Cortex of kidney (tissue), 1 donor: ENCODE measurements at places on chromosomes 3 and 15.

DNA sequence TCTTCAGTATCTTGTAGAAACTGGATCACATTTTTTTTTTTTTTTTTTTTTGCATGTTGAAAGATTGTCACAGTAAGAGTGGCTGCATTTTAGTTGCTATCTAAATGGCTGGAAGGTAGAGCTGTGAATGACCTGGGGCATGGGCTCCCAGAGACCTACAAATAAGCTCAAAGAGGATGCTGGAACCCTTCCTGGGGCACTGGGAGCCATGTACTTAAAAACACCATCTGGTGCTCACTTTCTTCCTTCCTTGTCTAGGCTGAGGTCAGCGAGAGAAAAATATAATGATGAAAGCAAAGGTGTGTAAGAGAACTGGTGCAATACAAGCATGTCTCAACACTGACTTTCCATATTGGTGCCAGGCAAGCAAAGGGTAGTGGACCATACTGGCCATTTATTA lies 323.9 kb downstream of the SV2B start:
- no peak for DNase-seq

GRCh38 chr15:63075984-63076713 lies 33.6 kb downstream of the TPM1 start:
- DNase-seq, result no peak

DNA sequence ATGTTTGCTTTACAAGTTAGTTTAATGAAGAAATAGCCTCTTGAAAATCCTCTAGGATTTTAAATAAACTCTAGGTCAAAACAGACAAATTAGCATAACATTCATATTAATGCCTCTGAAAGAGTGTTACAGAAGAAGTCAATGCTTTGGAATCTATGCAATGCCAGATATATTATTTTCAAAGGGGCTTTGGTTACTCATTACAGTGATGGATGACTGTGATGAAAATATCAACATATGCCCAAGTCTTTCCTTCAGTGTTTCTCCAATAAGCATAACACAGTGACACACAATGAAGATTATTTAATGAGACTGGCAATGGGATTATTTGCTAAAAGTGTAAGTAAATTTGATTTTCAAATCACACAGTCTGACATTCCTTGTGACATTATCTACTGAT lies 1247.2 kb downstream of the ROBO2 start:
- no peak for DNase-seq

DNA sequence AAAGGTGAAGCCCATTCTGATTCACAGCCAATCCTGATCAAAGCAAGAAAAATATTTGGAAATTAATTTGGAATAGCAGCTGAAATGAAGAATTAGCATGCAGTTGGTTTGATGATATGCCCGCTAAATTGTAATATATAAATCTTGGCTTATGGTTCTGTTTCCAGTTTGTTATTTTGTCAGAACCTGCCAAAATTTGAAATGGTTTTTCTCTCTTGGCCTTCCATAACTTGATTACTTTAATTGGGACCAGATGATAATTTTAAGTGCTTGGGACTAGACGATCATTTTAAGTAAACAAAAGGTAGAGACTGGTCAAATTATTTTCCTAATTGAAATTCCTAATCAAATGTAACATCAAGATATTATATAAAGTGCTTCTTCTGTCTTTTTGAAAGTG lies 842.4 kb downstream of the TBL1XR1 start:
- no peak for DNase-seq

GRCh38 chr15:88681610-88682221 lies 42.9 kb downstream of the ISG20 start:
- no peak for DNase-seq

- DNase-seq, result no peak
Observed at GRCh38 chr3:56971816-56972215, 88.6 kb upstream of the SPATA12 start.

GRCh38 chr15:89230277-89230676 lies 8.9 kb upstream of the RLBP1 start:
- no peak for DNase-seq

DNA sequence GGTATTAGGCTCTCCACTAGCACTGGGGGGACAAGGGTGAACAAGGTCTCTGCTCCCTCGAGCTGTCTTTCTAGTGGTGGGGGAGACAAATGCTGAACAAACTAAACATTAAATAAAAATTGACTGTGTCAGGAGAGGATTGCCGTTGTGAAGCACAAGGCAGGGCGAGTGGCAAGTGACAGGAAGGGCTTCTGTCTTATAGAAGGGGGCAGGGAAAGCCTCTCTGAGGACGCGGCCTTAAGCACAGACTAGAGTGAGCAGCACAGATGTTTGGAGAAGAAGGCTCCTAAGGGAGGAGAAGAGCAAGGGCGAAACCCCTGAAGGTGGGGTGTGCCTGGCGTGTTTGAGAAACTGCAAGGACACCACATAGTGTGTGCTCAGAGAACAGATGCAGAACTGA lies 50.9 kb upstream of the ATP2B2 start:
- DNase-seq, result no peak

- DNase-seq, result no peak
Observed at GRCh38 chr3:193132964-193133363, 108.1 kb upstream of the PLAAT1 start.

- DNase-seq, result no peak
Observed at GRCh38 chr3:3278073-3278472, 98.6 kb upstream of the CRBN start.

DNA sequence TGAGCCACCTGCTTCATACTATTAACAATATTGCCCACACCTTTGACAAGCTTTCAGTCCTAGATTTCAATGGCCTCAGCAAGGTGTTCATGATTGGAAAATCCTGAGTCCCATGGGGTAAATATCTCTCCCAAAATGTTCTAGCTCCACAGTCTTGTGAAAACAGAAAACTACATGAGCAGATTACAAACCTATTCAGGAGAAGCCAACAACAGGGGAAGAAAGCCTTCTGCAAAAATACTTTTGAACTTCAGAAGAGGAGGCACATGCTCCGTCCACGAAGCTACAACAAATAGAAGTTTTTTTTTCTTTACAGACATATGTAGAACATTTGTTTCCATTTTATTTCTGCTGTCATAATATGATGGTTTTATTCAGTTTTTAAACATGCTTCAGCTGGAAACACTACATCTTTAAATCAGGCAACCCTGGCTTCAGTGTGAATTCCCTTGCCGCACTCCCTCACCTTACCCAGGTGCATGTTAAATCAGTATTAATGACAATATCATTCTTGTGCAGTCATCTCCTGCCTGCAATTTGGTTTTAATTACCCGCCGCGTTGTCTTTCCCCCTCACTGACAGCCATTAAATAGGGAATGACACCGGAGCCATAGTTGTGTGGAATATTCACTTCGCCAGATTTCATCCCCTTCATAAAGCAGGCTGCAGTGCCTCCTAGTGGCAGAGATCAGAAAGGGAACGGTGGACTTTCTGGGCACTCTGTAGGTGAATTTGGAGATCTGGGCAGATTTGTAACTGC lies 725.5 kb upstream of the ARRDC4 start:
- no peak for DNase-seq

GRCh38 chr3:122067214-122067550 lies 12.0 kb downstream of the CD86 start:
- no peak for DNase-seq

DNA sequence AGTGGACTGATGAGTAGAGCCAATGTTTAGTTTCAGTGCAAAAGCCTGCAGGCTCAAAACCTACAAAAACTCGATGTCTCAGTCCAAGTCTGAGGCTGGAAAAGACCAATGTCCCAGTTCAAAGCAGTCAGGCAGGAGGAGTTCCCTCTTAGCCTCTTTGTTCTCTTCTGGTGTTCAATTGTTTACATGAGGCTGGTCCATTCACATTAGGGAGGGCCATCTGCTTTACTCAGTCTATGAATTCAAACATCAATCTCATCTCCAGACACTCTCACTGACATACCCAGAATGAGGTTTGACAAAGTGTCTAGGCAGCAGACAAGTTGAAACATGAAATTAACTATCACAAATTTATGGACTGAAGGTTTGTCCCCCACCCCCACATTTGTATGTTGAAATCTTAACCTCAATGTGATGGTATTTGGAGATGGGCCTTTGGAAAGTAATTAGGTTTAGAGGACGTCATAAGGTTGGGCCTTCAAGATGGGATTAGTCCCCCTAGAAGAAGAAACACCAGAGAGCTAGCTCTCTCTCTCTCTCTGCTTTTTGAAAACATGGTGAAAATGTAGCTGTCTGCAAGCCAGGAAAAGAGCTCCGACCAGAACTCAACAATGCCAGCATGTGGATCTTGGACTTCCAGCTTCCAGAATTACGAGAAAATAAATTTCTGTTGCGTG lies 438.5 kb upstream of the RGMA start:
- no peak for DNase-seq

DNA sequence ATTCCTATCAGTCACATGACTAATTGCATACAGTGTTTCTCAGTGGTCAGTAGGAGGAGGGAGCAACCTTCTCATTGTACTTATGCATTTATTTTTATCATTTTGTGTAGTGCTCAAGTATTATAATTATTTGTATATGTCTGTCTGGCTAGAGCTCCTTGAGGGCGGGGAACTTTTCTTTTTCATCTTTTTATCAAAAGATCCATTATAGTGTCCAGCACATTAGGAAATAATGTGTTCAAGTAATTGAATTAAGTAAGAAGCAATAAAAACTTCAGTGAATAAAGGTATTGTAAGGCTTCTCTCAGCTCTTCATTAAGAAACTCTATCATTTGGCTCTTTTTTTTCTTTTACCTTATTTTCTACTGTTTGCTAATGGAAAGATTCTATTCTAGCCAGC lies 18.8 kb downstream of the FGF7 start:
- DNase-seq, result no peak

- no peak for DNase-seq
Observed at GRCh38 chr3:194772241-194773000, 86.7 kb downstream of the FAM43A start.

- DNase-seq, result no peak
Observed at GRCh38 chr3:134603480-134603879, 47.3 kb downstream of the KY start.

- DNase-seq, result no peak
Observed at GRCh38 chr3:150429767-150430671, 21.9 kb downstream of the TSC22D2 start.

GRCh38 chr15:26453914-26454313 lies 319.0 kb downstream of the GABRB3 start:
- no peak for DNase-seq

GRCh38 chr3:161630794-161631193 lies 134.2 kb downstream of the OTOL1 start:
- DNase-seq, result no peak

DNA sequence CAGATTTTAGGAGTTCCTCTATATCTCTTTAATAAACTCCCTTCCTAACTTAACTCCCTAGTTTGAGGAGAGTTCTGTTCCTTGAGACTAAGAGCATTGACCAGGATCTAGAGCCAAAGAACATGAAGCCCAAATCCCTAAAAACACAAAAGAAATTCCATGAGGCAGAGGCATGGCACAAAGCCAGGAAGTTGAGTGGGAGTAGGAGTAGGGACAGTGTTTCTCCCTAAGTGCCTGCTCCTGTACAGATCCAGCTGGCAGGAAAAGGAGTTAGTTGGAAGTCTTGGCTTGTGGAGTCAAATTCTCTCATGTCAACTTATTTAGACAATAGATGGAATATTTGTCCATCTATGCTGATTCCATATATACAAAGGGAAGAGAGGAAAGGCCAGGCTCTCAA lies 11.4 kb downstream of the ACTC1 start:
- DNase-seq, result no peak

- no peak for DNase-seq
Observed at GRCh38 chr3:55169608-55170072, 241.8 kb upstream of the LRTM1 start.

DNA sequence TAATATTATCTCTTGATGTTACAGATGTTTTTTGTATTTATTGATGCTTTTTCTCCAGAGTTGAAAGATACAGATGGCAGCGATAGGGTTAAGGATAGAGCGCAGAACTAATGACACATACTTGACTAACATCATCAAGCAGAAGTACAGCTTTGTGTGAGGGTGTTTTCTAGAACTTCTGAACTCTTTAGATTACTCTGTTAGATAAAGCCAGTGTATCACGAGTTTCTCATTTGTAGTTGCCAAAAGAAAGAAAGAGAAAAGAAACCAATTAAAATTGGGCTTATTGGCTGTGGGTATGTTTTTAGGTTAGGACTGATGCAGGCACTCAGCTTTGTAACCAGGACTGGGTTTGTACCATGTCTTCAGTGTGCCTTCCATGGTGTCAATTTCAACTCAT lies 6.6 kb upstream of the GPR171 start:
- no peak for DNase-seq

DNA sequence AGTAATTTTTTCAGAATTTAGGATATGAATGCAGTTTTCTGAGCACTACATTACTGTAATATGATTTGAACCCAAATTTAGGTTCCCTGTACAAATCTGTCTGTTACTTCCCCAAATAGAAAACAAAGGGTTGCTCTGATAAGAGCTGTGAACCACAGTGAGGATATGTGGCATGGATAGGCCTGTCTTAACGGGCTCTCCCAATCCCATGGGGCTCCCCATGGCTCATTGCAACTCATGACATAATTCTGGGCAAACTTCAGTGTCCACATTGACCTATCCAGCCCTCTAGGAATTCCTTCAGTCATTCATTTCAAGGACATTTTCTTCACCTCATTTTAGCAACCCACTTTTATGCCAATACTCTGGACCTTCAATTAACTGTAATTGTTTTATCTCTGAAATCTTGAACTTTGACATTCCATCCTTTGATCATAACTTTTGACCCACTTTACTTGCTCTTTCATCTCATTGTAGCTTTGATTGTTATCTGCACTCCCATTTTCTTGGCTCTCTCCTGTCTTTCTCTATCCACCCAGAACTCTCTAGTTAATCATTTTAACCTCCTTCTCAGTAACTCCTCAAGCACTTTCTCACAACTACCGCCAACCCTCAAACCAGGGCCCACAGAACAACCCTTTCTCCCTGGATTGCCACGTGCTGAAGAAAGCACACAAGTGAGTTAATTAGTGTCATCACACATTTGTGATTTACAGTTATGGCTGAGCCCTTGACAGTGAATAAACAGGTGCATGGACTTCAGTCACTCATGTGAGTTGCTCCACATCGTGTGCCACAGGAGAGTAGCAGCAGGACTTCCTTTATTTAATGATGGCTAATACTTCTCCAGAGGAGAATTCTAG lies 94.9 kb upstream of the AADACL2 start:
- no peak for DNase-seq

- DNase-seq, result no peak
Observed at GRCh38 chr3:22101351-22101750, 350.3 kb upstream of the ZNF385D start.

DNA sequence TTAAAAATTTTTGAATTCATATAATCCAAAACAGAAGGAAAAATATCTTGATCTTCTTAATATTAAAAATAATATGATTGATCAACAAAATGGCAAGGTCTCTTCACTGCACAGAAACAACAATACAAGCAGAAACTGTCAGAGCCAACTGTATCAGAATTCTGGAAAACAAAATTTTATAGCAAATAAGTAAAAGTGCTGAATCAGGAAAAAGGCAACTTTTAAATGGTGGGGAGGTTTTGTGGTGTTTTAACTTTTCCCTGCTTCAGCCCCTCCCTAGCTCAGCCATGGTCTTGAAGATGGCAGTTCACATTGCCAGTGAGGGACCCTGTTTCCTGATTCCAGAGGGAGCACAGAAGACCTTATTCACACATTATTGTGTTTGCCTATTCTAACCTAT lies 37.6 kb downstream of the SPESP1 start:
- no peak for DNase-seq
